ENCODE measurements at places on chromosomes 16 and 17.

GRCh38 chr16:59259074-59259949, 525.2 kb upstream of the GOT2 start:
- no peak for DNase-seq

DNA sequence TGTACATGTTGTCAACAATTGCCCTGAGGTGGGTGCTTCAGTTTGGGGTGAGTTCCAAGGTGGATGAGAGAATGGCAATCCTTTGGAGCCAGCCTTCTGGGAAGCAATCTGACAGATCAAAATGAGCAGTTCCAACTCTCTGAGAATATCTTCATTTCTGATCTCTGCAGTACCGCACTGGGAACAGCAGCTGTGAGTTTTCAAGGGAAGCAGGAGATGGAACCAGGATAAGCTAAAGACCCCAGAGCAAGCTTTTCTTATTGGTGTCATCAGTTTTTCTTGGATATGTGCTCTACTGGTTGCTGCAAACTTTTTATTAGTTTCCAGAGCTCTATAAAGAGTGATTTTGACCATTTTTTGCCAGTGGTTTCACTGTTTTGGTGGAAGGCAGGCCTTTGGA, 94.7 kb downstream of the KCNJ12 start:
- no peak for DNase-seq

- no peak for DNase-seq
Measured at GRCh38 chr16:70512456-70512855, 10.9 kb downstream of the COG4 start.

DNA sequence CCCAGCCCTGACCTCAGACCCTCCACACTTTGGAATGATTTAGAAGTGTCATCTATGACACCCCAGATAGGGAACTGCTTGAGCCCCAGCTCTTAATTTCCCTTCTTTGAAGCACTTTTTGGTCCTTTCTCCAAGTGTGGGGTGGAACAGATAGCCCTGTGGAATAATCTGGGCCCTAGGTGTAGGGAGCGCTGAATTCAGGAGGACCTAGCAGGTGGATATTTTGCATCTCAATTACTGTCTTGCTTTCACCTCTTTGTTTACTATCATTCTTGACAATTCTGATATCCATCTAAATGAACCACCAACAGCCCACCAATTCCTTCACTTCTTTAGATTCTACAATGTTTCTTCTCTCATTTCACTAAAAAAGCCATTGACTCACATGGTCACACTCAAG, 850.4 kb downstream of the KCNJ2 start:
- no peak for DNase-seq

DNA sequence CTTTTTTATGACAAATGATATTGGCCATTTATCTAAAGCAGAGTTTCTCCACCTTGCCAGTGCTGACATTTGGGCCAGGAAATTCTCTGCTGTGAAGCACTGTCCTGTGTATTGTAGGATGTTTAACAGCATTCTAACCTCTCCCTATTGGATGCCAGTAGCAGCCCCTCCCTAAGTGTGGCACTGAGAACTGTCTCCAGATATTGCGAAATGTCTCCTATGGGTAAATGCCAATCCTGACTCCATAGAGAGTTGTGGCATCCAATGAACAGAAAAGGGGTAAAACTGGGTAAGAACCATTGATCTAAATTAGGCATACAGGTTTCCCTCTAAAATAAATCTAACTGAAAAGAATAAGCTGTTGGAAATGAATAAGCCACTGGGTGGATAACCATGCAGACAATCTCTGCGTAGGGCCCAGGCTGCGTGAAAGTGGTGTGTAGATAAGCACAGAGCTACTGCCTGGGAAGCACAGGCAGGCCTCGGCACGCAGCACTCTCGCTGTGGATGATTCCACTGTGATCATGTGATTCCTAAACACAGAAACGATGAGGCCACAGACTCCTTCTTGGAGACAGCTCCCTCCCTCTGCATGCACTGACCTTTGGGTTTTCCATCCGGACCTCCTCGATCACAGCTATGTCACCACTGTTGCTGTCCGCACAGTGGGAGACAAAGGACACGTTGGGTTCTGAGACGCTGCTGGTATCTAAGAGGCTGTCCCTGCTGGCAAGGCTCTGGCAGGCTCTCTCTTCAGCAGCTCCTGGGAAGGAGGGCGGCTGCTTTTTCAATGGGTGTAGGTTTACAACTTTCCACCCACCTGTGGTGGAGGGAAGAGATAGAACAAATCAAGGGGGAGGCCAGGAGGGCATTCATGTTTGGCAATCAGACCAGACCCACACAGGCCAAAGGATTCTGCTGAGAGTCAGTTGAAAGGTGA, 44.1 kb downstream of the GTF3C1 start:
- no peak for DNase-seq

DNA sequence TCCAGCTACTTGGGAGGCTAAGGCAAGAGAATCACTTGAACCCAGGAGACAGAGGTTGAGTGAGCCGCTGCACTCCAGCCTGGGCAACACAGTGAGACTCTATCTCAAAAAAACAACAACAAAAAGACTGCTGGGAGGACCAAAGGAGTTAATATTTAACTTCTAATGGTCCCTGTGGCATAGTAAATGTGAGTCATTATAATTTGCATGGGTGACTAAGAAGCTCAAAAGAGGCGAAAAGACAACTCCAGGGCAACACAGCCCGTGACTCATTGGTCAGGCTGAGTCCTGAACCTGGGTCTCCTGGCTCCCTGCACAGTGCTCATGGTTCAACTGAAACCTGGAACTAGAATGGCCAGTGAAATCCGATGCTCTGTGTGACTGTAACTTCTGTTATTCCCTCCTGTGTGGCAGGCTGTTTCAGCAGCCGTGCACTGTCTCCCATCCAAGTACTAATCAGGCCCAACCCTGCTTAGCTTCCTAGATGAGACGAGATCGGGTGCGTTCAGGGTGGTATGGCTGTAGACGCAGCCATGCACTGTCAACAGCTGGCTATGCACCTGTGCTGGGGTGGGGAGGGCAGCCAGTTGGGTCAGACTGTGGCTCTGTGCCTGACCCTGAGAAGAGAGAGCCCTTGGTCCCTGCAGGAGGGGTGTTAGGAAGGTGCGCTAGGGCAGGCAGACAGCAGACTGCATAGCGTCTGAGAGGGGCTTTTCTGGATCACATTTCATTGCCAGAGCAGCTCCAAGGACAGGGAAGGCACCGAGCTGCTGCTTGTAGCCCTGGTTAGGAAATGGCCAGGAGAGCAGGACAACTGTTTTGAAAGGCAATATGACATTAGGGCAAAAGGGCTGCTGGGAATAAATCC, 14.5 kb upstream of the GPRC5C start:
- peak; percentile 71 for DNase-seq

GRCh38 chr16:84313921-84314320, 19.2 kb downstream of the WFDC1 start:
- DNase-seq: no peak

DNA sequence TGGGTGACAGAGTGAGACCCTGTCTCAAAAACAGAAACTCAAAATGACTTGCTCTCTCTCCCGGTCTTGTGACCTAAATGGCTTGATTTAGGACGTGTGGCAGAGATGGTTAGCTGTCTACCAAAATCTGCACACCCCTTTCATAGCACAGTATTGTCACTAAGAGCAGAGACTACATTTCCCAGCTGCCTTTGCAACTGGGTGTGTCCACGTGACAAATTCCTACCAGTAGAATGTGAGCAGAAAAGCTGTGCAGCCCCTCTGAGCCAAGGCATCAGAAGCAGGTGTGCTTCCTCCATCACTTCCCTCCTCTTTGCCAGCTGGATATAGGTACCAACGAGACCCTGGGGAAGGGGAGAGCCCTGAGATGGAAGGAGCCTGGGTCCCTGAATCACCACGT, 25.5 kb downstream of the GPR142 start:
- DNase-seq: no peak

- no peak for DNase-seq
Measured at GRCh38 chr17:76678330-76678729, 32.4 kb downstream of the MXRA7 start.

DNA sequence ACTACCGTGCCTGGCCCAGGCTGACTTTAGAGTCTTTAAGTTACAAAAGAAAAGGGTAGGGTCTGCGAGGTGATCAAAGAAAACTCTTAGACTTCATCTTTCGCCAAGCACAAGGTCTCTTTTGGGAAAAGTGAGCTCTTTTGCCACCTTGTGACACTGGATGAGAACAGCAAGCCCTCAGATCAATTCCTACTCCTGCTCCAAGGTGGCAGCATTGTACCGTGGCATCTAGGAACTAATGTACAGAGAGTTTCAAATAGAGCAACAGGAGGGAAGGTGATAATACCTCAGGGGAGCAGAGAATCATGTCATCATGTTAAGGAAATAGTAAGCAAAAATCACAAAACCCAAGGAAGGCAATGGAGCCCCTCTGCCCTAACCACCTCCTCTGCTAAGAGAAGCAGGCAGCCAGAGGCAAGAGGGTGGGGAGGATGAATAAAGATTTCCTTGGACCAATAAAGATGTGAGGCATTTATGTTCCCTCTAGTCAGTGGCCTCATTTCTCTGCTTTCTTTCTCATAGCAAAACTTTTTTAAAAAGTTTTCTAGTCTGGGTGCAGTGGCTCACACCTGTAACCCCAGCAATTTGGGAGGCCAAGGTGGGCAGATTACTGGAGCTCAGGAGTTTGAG, 2.1 kb upstream of the C17orf78 start:
- peak; percentile 81 for DNase-seq

DNA sequence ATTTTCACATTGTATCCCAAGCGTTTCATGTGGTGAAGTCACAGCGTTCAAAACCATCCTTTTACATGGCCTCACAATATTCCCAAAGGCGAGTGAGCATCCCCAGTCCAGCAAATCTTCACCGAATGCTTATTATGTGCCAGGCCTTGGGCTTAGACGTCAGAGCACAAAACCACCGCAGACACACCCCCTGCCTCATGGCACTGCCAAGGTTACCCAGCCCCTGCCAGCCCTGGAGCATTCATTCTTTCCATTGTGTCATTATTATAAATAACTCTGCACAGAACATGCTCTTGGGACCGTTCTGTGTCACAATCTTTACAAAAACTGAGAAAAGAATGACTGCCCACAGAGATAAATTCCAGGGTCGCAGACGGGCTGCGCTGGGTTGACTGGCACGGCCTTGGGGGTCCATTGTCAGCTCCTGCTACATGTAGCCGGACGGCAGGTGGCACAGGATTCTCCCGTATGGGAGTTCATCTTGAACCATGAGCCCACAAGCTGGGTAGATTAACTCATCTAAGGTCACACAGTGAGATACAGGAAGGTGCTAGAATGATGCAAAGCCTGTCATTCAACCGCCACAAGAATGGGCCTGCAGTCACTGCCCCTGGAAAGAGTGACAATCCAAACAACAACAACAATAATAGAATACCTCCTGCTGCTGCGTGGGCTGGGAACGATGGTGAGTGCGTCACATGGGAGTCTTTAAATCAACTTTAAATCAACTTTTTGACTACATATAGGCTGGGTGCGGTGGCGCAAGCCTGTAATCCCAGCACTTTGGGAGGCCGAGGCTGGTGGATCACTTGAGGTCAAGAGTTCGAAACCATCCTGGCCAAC, 4.5 kb upstream of the NECAB2 start:
- DNase-seq: no peak

GRCh38 chr17:82443465-82444283, 6.9 kb downstream of the CYBC1 start:
- DNase-seq: no peak

- no peak for DNase-seq
Measured at GRCh38 chr17:17156107-17156506, 50.0 kb downstream of the PLD6 start.

DNA sequence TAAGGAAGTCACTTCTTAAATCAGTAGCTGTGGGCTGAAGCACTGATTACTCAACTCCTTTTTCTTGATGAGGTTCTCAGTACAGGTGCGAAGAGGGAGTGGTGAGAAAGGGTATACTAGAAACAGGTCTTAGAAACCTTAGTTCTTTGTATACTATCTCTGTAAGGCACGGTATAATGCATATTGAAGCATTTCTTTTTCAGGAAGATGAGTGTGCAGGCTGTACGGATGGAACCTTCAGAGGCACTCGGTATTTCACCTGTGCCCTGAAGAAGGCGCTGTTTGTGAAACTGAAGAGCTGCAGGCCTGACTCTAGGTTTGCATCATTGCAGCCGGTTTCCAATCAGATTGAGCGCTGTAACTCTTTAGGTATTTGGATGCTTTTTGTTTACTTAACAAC, 39.2 kb downstream of the CYLD start:
- DNase-seq: no peak

- DNase-seq: no peak
Measured at GRCh38 chr17:46764709-46765401, 53.6 kb downstream of the WNT3 start.

- no peak for DNase-seq
Measured at GRCh38 chr17:4163951-4164350, 21.0 kb downstream of the CYB5D2 start.

DNA sequence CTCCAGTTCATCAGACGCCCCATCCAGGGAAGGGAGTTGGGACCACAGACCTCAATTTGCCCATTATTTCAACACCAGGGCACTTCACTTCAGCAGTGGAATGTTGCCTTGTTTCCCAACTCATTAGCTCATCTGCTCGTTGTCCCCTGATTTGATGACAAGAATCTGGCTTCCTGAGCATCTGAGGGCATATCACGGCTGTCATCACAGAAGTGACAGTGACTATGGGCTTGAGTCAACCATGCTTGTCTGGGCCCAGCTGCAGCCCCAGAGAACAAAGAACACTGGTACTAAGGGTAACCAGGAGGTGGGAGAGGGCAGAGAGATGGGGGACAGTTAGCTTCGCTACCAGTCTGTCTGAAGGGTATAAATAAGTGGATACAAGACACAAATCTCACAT, 266.0 kb upstream of the SDK2 start:
- DNase-seq: no peak

DNA sequence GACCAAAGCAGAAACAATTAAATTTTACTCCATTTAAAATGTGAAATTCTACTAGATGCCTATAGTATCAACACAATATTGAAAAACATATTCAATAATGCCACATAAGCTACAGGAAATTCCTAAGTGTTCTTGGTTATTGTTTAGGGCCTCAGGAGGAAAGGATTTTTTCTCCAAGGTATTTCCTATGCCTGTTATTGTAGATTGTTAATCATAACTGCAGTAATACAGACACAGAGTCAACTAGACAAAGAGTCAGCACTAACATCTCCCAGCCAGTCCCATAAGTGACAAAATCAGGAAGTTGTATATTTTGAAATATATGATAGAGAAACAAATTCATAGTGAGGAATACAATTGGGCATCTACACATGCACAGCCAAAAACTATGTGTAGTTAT, 782.7 kb upstream of the KIF2B start:
- DNase-seq: no peak

- no peak for DNase-seq
Measured at GRCh38 chr16:1987198-1987597, 2.6 kb upstream of the SYNGR3 start.

- DNase-seq: peak; percentile 33
Measured at GRCh38 chr17:58488428-58488890, 251 bp upstream of the HSF5 start.

GRCh38 chr16:30910427-30911029, 12.8 kb upstream of the FBXL19 start:
- no peak for DNase-seq

DNA sequence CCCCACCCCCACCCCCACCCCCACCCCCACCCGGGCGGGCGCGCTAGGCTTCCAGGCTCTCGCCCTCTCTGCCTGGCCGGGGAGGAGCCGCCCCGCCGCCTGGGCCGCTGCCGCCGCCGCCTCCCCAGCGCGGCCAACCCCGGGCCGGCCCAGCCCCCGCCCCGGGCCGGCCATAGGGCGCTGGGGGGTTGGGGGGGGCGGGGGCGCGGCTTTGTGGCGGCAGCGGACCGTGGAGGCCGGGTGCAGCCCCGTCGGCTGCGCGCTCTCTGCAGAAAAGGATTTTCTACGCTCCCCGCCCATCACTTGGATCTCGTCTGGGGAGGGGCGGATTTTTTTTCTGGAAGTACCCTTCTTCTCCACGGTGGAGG, 230.9 kb downstream of the MRTFB start:
- DNase-seq: peak; percentile 96

Measured in GM20000 (cell line).